ENCODE measurements at places on chromosomes 6 and 20. TPM values are rescaled to one million over a fixed set of nuclear protein-coding genes. Genes with fewer than 3 reads are reported as not detected.

The SLC22A2 gene
- 0.04 TPM for polyA plus RNA-seq

The GGTLC1 gene
- polyA plus RNA-seq = not detected

The LBP gene
- not detected for polyA plus RNA-seq

The TXLNB gene
- polyA plus RNA-seq = not detected

The TMEM170B gene
- 0.54 TPM for polyA plus RNA-seq

The EPPIN gene
- not detected for polyA plus RNA-seq

The REV3L gene
- 7.6 TPM for polyA plus RNA-seq

DNA sequence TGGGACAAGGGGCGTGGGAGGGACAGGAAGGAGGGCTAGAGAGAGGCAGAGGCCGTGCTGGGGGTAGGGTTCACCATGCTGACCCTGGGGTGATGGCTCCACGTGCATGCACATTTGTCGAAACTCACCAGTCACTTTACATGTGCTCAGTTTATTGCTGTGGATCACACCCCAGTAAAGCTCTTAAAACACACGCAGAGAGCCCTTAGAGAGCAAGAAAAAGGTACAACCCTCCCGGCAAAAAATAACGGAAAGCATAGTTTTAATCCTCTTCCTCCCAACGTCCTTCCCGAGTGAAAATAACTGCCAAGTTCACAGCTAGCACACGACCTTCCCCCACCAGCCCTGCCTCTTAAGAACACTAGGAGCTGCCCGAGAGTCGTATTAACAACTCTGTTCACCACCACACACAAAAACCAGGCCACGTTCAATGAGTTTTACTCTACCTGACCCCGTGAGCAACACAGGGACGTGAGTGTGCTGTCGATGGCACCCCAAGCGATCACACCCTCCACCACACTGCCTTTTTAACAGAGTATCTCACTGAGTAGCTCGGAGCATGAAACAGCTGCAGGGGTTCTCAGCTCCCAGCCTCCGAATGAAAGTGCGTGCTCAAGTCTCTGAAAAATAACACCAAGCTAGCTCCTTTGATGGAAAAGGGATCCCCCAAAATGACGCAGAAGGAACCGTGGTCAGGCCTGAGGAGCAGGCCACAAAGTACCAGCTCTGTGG, 39.7 kb downstream of the TAF4 start:
- peak; percentile 44 for DNase-seq

DNA sequence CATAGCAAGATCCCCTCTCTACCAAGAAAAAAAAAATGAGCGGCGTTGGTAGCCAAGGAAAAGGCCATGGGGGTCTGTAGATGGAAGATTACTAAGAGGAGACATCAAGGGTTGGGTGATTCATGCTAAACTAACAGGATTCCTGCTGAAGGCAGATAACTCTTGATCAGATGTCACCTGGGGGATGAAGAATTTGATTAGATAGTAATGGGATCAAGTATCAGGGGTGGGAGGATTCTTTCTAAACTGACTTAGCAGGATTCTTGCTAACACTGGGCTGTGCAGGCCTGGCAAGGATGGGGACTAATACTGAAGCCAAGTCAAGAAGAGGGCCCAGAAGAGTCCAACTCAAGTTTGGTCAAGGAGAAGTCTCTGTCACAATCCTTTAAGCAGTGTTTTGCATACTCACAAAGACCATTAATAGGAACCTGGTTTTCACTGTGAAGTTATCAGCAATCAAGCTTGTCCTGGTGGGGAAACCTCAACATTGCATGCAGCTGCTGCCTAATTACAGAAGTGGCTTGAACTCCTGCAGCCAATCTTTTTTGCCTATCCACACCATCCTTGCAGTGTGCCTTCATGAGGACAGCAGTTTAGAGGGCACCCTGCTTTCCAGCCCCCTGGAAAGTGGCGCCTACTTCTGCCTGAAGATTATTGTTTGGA, 61.3 kb downstream of the ANKRD6 start:
- DNase-seq = no peak

- no peak for DNase-seq
Measured at GRCh38 chr6:37889051-37889450, 69.5 kb downstream of the ZFAND3 start.

DNA sequence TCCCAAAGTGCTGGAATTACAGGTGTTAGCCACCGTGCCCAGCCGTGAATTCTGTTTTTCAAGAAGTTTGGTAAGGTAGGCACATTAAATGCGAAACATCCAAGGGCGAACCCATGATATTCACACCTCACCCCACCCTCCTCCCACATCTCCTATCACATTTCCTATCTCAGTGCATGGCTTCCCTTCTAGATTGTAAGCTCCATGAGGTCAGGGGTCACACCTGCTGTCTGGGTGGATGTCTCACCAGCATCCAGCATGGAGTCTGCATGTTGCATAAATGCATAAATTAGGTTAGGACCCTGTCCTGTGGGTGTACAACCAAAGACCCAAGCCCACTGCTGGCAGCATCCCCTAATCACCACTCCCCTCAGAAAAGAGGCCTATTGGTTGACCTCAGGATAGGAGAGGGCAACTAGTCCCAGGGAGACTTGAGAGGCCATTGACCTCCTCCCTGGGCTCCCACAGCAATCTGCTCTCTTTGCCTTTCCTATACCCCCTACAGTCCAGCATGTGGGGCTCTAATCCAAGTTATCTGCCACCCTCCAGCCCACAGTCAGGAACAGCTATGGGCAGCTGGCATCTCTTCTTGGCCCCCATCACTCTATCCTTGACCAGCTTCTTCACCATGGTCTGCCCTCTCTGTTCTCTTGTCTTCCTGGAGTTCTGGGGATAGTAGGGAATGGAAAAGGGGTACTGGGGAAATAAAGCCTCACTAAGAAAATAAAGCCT, 4.2 kb downstream of the PRRT1 start:
- no peak for DNase-seq

DNA sequence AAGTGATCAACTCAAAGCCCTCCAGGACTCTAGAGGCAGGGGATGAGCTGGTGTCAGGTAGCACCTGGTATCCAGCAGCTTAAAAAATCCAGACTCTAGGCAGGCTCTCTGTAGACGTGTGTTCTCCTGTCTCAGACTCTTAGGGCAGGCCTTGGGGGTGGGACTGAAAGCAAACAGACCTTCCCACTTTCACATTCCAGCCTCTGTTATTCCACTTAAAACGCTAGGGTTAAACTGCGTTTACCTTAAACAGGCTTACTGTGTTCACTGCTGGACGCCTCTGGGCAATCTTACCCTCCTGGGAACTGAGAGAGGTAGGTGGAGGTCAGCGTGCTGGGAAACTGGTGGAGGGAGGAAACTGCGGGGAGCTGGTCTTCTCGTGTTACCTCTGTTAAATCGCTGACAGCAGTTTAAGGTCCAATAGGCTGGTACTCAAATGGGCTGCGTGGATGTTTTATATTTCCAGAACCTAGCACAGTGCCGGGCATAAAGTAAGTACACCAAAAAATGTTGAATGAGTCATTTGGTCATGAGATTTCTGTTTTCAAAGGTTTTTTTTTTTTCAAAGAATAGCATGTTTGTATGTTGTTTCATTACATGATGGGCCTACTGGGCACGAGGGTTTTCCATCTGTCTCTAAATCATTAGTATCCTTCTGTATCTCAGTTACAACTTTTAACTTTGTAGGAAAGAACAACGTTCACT, at the start of gene GCNT2:
Gene GCNT2, plus strand, starts transcription at position 248 of the 705 bp plus-strand sequence. CDS start 7,561 bp downstream, outside the sequence.
- DNase-seq = peak; percentile 83

GRCh38 chr6:26223650-26224546, 136.7 kb downstream of the HFE start:
- DNase-seq = peak; percentile 90

DNA sequence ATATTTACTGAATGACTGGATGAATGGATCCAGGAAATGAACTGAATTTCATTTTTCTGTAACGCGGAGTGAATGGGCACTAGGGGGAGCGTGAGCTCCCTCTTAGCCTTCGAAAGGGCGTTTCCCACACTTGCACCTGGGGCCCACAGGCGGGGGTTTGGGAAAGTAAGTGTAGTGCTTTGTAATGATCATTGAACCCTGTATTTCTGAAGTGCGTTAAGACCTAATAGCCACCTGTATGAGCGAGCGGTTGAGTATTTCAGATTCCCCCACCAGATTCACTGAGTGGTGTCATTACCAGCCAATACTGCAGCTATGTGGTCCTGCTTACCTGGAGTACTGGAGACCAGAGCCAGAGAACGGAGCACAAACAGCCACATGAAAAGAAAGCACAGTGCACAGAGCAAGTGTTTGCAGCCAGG, 10.5 kb downstream of the SYTL3 start:
- peak; percentile 81 for DNase-seq

DNA sequence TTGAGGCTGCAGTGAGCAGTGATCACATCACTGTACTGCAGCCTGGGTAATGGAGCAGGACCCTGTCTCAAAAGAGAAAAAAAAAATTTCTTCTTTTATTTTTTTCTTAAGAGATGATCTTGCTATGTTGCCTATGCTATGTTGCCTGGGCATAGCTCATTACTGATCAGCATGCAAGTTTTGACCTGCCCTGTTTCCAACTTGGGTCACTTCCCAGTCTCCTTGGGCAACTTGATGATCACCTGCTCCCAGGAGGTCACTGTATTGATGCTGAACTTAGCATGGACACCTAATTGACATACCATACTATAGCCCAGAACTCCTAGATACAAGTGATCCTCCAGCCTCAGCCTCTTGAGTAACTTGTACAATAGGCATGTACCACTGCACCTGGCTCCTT, 30.7 kb upstream of the NANP start:
- DNase-seq = no peak

DNA sequence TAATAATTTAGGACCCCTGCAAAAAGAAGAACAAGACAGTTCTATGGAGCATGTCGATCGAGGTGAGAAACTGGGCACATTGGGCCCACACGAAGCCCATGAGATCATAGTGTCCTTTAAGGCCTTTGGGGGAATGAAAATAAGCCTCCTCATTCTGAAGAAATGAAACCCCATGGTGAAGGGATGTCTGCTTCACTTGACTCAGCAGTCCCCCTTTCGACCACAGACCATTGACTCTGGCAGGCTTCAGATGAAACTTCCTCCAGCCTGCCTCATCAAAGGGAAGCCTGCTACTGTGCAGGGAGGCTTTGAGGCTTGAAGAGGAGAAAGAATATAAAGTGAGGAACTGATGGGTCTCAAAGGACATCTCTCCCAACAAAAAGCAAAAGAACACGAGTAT, 144.2 kb upstream of the FBXL4 start:
- DNase-seq = no peak

GRCh38 chr6:55729665-55730064, 145.7 kb downstream of the BMP5 start:
- no peak for DNase-seq

- DNase-seq = no peak
Measured at GRCh38 chr6:122042960-122043735, 356.3 kb upstream of the HSF2 start.

DNA sequence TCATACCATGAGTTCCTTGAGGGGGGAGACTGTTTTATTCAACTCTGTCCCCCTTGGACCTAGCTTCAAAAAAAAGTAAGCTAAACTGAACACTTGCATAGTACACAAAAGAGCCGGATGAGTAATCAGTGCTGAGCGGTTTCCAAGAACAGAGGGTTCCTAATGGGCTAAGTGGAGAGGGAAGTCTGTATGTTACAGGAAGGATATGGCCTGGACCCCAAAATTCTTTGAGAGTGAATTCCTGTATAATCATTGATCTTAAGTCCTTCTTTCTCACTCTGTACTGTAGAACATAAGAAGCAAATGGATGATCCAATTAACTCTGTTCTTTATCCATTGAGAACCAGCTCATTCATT, 324.7 kb upstream of the CNR1 start:
- no peak for DNase-seq

DNA sequence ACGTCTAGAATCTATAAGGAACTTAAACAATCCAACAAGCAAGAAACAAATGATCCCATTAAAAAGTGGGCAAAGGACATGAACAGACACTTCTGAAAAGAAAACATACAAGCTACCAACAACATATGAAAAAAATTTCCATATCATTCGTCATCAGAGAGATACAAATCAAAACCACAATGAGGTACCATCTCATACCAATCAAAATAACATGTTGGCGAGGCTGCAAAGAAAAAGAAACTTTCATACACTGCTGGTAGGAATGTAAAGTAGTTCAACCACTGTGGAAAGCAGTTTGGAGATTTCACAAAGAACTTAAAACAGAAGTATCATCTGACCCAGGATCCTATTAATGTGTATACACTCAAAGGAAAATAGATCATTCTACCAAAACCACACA, 243.9 kb upstream of the RUNX2 start:
- DNase-seq = no peak
